ENCODE measurements at places on chromosomes 7 and 10. TPM values are rescaled to one million over a fixed set of nuclear protein-coding genes. Genes with fewer than 3 reads are reported as not detected.
A peak's percentile ranks its signal among the peaks of the same experiment; 100 is the strongest.

The GDF10 gene
- not detected for total RNA-seq

DNA sequence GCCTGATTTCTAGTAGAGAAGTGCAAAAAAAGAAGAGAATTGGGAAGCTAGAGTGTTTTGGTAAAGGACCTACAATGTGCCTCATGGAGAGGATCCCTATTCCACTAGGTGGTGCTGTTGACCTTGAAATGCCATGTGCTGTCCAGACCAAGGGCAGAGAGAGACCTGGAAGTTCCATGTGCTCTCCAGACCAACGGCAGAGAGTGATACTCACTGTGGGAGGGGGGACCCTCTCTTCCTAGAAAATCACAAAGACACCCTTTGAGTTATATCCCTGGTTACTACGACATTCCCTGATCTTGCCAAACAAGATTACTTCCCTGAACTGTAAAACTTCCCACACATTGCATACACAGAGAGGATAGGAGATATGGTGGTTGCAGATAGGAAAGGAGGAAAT is 212.7 kb upstream of the ZNF804B start:
- H3K27me3 ChIP-seq, result no peaks in the 10 kb centered on the region
- no peak overlapping the region for H3K4me3 ChIP-seq
- no peak overlapping the region for H3K27ac ChIP-seq
- no peak for DNase-seq

GRCh38 chr7:96217147-96217546 is 104.8 kb downstream of the SLC25A13 start:
- no peaks in the 10 kb centered on the region for H3K36me3 ChIP-seq
- H3K4me1 ChIP-seq, result peaks cover 2% of the 10 kb centered on the region
- H3K27ac ChIP-seq, result no peak overlapping the region
- no peak overlapping the region for H3K4me3 ChIP-seq
- no peak for DNase-seq
- no peaks in the 10 kb centered on the region for H3K27me3 ChIP-seq

The PIP4K2A gene
- 18.3 TPM for total RNA-seq

The OR2A1 gene
- total RNA-seq, result 0.37 TPM

GRCh38 chr10:1156921-1157614 is 100.9 kb downstream of the WDR37 start:
- no peak overlapping the region for H3K4me3 ChIP-seq
- no peaks in the 10 kb centered on the region for H3K36me3 ChIP-seq
- no peak overlapping the region for H3K27ac ChIP-seq
- no peaks in the 10 kb centered on the region for H3K4me1 ChIP-seq
- DNase-seq, result no peak

The ELMO1 gene
- 16.1 TPM for total RNA-seq

DNA sequence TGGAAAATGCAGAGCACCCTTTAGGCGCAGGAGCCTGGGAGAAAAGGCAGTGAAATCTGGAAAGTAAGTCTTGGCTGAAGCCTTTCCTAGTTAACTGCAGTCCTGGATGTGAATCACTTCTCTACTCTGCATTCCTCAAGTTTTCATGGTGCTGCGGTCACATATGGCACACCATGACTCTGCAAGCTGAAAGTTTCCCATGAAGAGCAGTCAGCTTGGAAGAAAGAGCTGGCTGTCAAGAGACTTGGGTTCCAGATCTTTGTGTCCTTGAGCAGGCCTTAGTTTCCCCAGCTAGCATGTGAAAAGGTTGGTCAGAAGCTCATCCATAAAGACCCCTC is 548.3 kb downstream of the SORCS3 start:
- H3K27me3 ChIP-seq, result no peaks in the 10 kb centered on the region
- no peaks in the 10 kb centered on the region for H3K4me1 ChIP-seq
- H3K36me3 ChIP-seq, result no peaks in the 10 kb centered on the region

- H3K4me3 ChIP-seq, result no peak overlapping the region
- DNase-seq, result no peak
- no peaks in the 10 kb centered on the region for H3K27me3 ChIP-seq
These were observed 27.0 kb downstream of the DCLRE1C start for GRCh38 chr10:14926722-14927416.

The FXYD4 gene
- not detected for total RNA-seq

The NKX2-3 gene
- 1.0 TPM for total RNA-seq

DNA sequence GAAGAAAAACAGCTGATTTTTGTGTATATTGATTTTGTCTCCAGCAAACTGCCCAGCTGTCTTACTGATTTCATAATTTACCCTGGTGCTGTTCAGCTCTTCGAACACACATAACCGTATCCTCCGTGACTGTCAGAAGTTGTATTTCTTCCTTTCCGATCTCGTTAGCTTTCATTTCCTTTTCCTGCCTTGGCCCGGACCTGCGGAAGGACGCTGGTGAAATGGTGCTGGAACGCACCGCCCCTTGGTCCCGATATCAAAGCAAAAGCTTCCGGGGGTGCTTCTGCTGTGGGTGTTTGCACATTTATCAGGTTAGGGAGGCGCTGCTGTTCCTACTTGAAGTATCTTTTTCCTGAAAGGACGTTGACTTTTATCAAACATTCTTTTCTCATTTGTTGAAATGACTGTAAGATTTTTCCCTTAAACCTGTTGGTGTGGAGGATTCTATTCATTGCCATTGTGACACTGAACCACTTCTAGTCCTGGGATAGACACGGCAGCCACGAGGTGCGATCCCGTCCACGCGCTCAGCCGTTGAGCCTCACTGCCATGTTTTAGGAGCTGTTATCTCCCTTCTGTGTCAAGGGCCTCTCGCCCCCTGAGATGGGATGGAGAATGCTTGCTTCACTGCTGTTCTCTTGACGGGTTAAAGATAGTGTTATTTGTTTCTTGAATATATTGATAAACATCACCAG is 72.6 kb downstream of the FOXL3 start:
- peaks cover 12% of the 10 kb centered on the region for H3K27me3 ChIP-seq
- H3K27ac ChIP-seq, result peak overlapping the region; percentile 57
- no peaks in the 10 kb centered on the region for H3K36me3 ChIP-seq
- peak overlapping the region; percentile 19 for H3K4me3 ChIP-seq
- H3K4me1 ChIP-seq, result no peaks in the 10 kb centered on the region
- no peak for DNase-seq

- H3K4me1 ChIP-seq, result peaks cover 24% of the 10 kb centered on the region
- H3K27me3 ChIP-seq, result peaks cover 3% of the 10 kb centered on the region
- peak; percentile 47 for DNase-seq
- peak overlapping the region; percentile 84 for H3K4me3 ChIP-seq
These were observed 786 bp downstream of the CUEDC2 start for GRCh38 chr10:102431452-102432124.

DNA sequence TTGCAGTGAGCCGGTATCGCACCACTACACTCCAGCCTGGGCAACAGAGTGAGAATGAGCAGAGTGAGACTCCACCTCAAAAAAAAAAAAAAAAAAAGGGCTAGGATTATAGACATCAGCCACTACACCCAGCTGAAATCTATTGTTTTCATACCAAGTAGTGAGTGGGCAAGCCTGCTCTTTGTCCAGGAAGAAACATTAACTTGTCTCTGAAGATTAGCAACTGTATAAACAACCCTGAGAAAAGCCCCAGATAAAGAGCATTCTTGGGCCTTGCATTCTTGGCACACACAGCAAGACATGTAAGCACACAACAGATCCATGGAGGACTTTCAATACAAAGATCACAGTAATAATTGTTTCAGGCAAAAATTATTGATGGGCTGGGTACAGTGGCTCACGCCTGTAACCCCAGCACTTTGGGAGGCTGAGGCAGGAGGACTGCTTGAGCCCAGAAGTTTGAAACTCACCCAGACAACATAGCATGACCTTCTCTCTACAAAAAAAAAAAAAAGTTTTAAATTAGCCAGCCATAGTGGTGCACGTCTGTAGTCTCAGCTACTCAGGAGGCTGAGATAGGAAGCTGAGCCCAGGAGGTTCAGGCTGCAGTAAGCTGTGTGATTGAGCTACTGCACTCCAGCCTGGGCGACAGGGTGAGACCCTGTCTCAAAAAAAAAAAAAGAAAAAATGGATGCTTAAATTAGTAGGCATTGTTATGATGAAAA is 4.4 kb downstream of the PSPH start:
- no peaks in the 10 kb centered on the region for H3K27me3 ChIP-seq
- H3K36me3 ChIP-seq, result no peaks in the 10 kb centered on the region
- peaks cover 49% of the 10 kb centered on the region for H3K4me1 ChIP-seq
- no peak overlapping the region for H3K4me3 ChIP-seq
- DNase-seq, result peak; percentile 44
- H3K27ac ChIP-seq, result peak overlapping the region; percentile 95

DNA sequence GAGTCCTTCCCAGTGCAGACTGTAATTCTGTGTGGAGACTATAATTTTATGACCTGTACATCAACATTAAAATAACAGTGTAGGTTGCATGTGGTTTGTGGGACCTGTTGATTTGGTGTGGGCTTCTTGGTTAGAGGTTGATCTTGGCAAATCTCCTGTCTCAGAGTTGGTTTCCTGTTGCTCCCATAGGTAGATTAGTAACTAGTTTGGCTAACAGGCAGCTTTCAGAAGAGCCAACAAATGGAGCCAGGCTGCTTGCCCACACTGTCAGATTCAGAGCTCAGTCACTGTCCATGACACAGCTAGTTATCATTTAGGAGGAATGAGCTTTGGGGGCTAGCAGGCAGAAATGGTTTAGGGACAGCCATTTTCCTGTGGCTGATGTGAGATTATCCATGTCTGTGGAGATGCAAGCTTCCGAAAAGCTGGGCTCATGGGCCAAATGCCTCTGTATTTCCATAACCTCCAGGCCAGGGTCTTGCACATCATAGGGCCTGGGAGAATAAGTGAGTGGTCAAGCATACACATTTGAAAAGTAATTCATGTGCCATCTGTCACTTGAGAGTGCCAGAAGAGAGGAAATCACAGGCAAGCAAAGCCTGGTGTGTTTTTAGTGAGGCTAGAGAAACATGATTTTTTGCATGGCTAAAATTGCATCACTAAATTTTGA is 33.4 kb downstream of the CCM2 start:
- no peaks in the 10 kb centered on the region for H3K27me3 ChIP-seq
- no peak for DNase-seq
- no peak overlapping the region for H3K27ac ChIP-seq
- H3K4me3 ChIP-seq, result no peak overlapping the region
- peaks cover 8% of the 10 kb centered on the region for H3K36me3 ChIP-seq

DNA sequence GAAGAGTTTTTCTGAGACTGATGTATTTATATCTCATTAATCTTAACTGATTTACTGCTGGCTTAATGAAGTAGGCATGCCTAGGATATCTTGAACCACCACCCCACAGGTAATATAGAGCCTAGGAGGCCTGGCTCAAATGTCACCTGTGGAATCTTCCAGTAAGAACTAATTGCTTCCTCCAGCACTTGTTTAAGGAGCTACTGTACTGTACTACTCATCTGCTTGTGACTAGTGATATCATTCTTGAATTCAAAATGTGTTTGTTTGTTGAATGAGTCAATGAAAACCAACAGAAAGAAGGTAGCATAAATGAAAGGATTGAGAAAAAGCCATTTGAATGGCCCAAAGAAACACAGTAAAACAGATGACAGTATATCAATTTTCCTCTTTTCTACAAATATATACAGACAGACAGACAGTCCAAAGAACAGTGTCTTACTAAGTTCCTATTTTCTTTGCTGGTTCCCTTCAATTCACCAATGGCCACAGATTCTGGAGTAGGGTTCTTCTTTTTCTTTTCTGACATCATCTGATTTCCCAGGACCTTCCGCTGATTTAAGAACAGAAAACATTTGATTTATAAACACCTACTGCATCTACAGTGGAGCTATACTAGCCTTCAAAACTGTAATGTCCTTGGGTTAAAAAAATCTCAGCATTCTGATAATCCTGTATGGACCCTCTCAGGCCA is 43.7 kb upstream of the SLIT1 start:
- peaks cover 67% of the 10 kb centered on the region for H3K36me3 ChIP-seq
- H3K4me3 ChIP-seq, result no peak overlapping the region
- H3K4me1 ChIP-seq, result no peaks in the 10 kb centered on the region

GRCh38 chr7:83457022-83457892 is 191.7 kb downstream of the SEMA3E start:
- H3K27ac ChIP-seq, result no peak overlapping the region
- H3K4me1 ChIP-seq, result no peaks in the 10 kb centered on the region
- no peak overlapping the region for H3K4me3 ChIP-seq
- H3K27me3 ChIP-seq, result no peaks in the 10 kb centered on the region

DNA sequence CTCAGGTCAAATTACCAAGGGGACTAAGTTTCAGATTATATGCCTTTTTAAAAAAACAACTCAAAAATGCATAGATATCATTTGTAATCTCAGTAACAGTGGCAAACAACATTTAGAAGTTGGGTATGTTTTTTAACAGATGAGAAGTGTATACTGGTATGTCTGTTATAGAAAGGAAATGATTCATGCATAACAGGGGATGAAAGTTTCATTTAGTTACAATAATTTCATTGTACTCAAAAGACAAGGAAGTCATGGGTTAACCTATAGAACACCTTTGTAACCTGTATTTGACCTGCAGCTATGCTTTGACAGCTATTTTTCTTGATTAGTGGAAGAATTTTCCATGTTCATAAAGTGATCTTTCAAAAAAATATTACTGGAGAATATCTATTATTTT is 35.4 kb upstream of the FAM133B start:
- no peak overlapping the region for H3K4me3 ChIP-seq
- DNase-seq, result no peak
- H3K36me3 ChIP-seq, result no peaks in the 10 kb centered on the region
- H3K27me3 ChIP-seq, result no peaks in the 10 kb centered on the region
- H3K4me1 ChIP-seq, result peaks cover 15% of the 10 kb centered on the region

GRCh38 chr7:116322541-116322940 is 112.2 kb downstream of the TES start:
- no peaks in the 10 kb centered on the region for H3K27me3 ChIP-seq
- DNase-seq, result no peak
- no peak overlapping the region for H3K27ac ChIP-seq
- no peak overlapping the region for H3K4me3 ChIP-seq
- H3K36me3 ChIP-seq, result no peaks in the 10 kb centered on the region

DNA sequence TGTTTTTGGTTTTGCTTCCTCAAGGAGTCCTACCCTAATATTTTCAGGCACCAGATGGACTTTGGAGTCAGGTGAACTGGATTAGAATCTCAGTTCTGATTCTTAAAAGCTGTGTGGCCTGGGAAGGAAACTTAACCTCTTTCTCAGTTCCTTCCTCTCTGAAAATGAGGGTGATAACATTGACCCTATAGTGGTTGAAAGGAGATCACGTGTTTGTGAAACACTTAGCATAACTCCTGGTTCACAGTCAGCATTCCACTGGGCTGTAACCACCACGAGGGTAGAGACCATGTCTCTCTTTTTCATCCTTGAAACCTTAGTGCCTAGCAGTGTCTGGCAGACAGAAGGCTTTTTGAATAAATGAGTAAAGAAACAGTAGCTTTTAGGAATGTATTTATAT is 16.7 kb downstream of the LSMEM1 start:
- peaks cover 19% of the 10 kb centered on the region for H3K4me1 ChIP-seq
- no peaks in the 10 kb centered on the region for H3K36me3 ChIP-seq
- H3K27me3 ChIP-seq, result no peaks in the 10 kb centered on the region
- no peak overlapping the region for H3K4me3 ChIP-seq

DNA sequence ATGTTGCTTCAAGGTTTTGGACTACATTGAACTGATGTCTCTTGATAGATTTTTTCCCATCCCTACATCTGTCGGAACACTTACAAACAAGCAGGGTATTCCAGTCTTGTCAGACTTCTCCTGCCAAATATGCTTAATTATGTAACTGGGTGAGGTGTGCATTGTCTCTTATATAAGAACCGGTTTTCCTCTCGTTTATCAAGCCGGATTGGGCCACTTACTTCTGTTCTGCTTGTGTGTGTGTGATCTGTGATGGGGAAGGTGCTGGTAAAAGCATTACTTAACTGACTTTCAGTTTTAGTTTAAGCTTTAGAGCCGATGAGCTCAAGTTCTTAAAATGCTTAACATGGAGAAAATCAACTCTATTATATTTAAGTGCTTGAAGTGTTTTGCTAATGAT is 57.9 kb downstream of the OTUD1 start:
- H3K27me3 ChIP-seq, result peaks cover 4% of the 10 kb centered on the region
- no peak overlapping the region for H3K27ac ChIP-seq
- no peak overlapping the region for H3K4me3 ChIP-seq
- H3K4me1 ChIP-seq, result no peaks in the 10 kb centered on the region
- no peaks in the 10 kb centered on the region for H3K36me3 ChIP-seq

Data from stomach (tissue), 19 donors.